ENCODE measurements at places on chromosomes 4 and X. TPM values are rescaled to one million over a fixed set of nuclear protein-coding genes. Genes with fewer than 3 reads are reported as not detected.

DNA sequence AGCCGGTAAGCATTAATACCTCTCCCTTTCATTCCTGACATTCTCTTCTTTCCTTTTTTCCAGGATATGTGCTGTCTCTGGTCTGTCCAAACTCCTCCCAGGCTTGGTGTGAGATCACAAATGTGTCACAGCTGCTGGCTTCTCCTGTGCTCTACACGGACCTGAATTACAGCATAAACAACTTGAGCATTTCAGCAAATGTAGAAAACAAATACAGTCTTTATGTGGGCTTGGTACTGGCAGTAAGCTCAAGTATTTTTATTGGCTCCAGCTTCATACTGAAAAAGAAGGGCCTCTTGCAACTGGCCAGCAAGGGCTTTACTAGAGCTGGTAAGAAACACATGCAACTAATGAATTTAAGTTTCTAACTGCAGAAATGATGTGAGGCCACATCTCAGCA, 8.4 kb downstream of the NIPAL1 start:
- DNase-seq = no peak

GRCh38 chr4:158760866-158761265, 8.0 kb upstream of the FNIP2 start:
- no peak for DNase-seq

MAGEA2 gene
- not detected for total RNA-seq

DNA sequence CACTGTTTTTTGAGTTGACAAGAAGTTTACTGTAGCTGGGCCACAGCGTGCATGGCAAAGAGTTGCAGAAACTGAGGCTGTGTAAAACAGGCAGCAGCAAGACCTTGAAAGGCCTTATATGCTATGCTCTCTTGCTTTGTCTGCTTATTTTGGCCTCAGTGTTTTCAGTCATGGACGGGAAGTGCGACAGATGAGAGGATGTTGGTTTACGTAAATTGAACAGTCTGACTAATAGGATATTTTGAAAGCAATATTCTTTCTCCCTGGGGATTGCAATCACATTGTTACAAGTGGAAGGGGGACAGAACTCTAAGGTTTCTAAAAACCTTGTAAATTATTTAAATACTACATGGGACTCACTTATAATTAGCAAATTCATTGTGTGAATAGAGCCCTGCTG, 32.2 kb upstream of the MAGEA10 start:
- DNase-seq = no peak

PABPC4L gene
- total RNA-seq = 3.0 TPM

- no peak for DNase-seq
These were observed 248.6 kb downstream of the ADAMTS3 start for GRCh38 chr4:72320223-72320948.

- DNase-seq = peak; percentile 88
These were observed 1.1 kb upstream of the RAP1GDS1 start for GRCh38 chr4:98260047-98260578.

VCX3A gene
- not detected for total RNA-seq

DCAF12L1 gene
- total RNA-seq = 4.2 TPM

ZRSR2 gene
- total RNA-seq = 15.6 TPM

GRCh38 chr4:148962539-148963290, 520.5 kb upstream of the NR3C2 start:
- DNase-seq = no peak

GRCh38 chr4:41360214-41360920, 103.6 kb downstream of the UCHL1 start:
- DNase-seq = peak; percentile 85

DNA sequence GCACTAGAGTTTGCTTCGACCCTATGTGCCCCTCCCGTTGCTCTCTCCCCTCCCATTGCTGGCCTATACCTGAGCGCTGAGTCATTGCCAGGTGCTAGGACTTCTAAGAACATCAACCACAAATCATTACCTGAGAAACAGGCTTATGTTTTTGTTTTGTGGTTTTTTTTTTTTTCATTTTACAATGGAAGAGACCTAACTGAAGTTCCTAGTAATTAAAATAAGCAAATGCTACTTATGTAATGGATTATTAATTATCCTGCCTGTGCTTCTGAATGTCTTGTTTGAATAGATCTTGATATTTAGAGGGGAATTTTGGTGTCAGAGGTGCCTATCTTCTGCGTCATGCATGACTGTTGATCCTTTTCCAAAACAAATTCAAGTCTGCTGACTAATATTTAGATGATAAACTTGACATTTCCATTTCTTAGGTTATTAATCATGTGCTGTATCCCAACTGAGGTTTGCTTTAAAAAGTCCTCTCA, 275.4 kb upstream of the CPEB2 start:
- DNase-seq = no peak

MTHFD2L gene
- 16.3 TPM for total RNA-seq

GRCh38 chrX:152893980-152894610, 3.8 kb upstream of the ZNF185 start:
- no peak for DNase-seq

DNA sequence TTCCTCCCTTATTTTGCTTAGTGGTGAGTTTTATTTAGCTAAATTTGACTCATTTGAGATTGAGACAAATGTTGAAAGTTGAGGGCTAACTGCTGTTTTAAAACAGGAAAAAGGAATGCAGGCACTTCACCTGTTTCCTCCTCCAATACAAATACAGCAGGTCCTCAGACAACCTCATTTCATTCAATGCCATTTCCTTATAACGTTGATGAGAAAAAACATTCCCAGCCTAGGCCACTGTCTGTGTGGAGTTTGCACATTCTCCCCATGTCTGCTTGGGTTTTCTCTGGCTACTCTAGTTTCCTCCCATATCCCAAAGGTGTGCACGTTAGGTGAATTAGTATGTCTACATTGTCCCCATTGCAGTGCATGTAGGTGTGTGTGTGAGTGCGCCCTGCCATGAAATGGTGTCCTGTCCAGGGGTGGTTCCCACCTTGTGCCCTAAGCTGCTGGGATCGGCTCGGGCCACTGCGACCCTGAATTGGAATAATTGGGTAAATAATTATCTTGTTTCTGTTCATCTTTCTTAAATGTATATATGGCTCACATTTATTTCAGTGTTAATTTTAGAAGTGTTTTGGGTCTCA, 21.9 kb downstream of the SMAD1 start:
- DNase-seq = no peak

ETDB gene
- not detected for total RNA-seq

- DNase-seq = no peak
These were observed 82.6 kb downstream of the CHM start for GRCh38 chrX:85964744-85965143.

DCHS2 gene
- total RNA-seq = 0.47 TPM

- peak; percentile 81 for DNase-seq
These were observed 512 bp upstream of the TMEM131L start for GRCh38 chr4:153465615-153466080.

DNA sequence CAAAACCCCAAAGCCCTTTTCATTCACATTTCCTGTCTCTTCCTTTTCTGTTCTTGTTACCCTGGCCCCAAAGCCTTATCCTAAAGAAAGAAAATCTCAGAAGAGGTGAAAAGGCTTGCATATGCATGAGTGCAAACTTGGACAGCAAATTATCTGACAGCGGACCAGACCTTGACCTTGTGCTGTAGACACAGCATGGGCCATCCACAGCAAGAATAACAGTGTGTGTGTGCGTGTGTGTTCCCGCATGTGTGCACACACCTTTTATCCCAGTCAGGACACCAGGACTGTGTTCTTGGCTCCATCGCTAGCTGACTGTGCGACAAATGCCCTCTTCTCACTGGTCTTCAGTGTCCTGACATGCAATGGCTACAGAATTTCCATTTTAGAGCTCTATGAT, 35.3 kb downstream of the ZBTB49 start:
- DNase-seq = peak; percentile 9

TMPRSS11F gene
- total RNA-seq = not detected

- no peak for DNase-seq
These were observed 38.9 kb downstream of the SMC1A start for GRCh38 chrX:53383376-53384076.

GRCh38 chrX:69386681-69387080, 117.4 kb upstream of the NALF2 start:
- no peak for DNase-seq

MAGEA12 gene
- total RNA-seq = not detected

DNA sequence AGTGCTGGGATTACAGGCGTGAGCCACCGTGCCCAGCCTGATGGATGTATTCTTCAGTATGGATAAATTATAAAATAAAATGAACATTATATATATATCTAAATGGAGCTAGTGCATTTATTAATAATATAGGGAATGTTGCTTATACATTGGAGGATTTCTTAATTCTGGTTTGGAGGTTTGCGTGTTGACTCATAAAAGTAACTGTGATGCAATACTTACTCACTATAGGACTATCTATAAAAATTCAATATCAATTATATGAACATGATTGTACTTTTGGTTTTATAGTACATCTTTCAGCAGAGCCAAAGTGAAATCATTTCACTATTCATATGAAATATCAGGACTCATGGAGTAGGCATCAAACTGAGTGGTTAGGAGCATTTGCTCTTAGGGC, 3.2 kb upstream of the AREG start:
- no peak for DNase-seq

- DNase-seq = no peak
These were observed 18.4 kb downstream of the NMU start for GRCh38 chr4:55617587-55618197.

STS gene
- total RNA-seq = 13.4 TPM

DNA sequence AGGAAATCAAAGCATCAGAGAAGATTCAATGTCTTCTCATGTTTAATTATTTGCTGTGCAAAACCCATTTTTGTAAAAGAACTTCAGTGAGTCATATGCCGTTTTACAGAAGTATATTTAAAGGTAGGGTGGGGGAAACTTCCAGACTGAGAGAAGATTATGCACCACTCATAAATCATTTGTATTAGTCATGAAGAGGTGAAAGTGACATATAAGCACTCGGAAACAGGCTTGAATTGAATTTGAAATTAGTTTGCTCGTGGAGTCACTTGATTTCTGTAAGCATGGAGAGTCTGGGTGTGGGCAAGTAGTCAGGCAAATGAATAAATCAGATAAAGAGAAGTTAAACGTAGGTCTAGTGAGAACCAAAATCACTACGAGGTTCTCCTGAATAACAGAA, 335.1 kb downstream of the ANK2 start:
- DNase-seq = no peak

- DNase-seq = no peak
These were observed 262.4 kb downstream of the MID1IP1 start for GRCh38 chrX:39063702-39064101.

S100G gene
- not detected for total RNA-seq

GRCh38 chrX:10979956-10980355, 131.2 kb upstream of the HCCS start:
- DNase-seq = no peak

GRCh38 chr4:39718366-39719323, 20.7 kb downstream of the UBE2K start:
- DNase-seq = no peak

DNA sequence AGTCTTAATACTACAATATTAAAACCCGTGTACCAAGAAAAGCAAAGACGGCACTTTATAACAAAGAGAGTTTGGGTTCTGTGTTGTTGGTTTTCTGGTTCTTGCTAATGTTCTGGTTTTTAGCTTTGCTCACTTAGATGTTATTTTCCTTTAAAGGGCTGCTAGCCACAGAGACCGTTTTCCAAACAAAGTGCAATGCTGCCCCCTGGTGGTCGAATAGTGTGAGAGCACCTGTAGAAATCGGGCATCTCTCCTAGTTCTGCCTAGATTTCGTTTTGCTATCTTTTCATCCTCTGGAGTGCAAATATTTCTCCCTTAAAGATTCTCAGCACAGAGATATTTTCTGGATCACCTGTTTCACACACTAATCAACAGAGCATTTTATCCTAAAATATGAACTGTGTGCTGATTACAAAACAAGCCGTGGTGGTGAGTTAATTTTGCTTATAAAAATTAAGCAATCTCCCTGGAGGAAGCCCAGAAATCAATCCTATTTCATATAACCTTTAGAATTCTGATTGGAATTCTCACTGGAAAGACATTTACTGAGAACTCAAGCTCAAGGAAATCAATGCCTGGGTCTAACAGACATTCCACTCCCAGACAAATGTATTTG, 334.5 kb upstream of the NOCT start:
- peak; percentile 81 for DNase-seq

DNA sequence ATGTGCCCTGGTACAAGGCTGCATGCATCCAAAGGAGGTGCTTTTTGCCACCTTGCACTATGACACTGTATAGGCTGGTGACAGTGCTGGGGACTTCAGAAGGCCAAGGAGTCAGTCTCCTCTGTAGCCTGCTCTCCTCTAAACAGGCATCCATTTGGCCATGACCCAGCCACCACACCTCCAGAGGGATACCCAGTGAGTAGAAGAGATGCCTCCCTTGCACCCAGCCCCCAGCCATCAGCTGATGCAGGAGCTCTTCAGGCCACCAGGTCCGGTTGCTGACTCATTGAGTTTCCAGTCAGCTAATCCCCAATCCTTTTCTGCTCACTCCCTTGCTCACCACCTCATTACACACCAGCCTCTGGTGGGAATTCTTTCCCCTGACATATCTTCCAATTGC, 99.8 kb downstream of the PJA1 start:
- no peak for DNase-seq

DNA sequence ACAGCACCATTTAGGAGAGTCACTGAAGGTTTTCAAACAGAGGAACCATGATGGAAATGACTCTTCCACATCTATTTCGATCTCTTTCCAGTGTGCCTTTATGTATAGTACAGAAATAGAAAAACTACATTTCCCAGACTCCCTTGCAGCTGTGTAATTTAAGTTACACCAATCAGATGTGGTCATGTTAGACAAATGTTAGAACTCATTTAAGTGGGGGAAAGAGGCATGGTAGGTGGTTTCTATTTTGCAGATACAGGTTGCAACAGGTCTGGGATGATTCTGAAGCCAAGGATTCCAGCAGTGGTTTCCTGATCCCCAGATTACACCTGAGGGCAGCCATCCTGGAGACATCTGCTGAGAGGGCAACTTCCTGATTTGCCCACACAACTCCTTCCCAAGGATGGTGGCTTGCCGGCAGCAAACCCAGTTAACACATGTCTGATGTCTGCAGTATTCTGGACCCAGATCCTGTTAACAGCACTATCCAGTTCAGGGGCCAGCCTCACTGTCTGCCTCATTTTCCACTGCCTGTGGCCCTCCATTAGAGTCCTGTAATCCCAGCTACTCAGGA, 38.7 kb upstream of the PDK3 start:
- peak; percentile 12 for DNase-seq

GRCh38 chrX:104324461-104325212, 69.9 kb upstream of the ESX1 start:
- DNase-seq = no peak

SPOCK3 gene
- 0.25 TPM for total RNA-seq

FRMD7 gene
- 0.19 TPM for total RNA-seq

CLDN22 gene
- total RNA-seq = not detected

DNA sequence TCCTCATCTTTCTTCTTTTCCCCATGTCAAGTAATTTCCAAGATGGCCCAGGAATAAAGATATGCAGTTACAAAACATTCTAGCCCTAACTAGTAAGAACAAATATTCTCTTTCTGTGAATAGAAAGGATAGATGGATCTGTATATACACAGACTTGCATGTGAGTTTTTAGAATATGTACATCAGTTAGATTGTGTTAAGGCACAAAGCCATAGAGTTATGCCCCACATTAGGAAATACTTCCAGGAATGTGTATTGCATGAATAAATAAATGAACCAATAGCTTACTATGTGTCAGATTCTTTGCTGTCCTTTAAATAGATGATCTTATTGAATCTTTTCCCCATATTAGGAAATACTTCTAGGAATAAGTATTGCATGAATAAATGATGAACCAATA, 46.0 kb upstream of the TMPRSS11E start:
- DNase-seq = no peak
